GM12878 (cell line): ENCODE measurements at places on chromosomes 5 and 9. TPM values are rescaled to one million over a fixed set of nuclear protein-coding genes. Genes with fewer than 3 reads are reported as not detected.

Gene PPP2CA
- polyA plus RNA-seq, result 380 and 385 TPM in 2 replicates

Gene MARCOL
- not detected in 2 replicates for polyA plus RNA-seq

Gene ACSL6
- not detected in 2 replicates for polyA plus RNA-seq

Gene SURF6
- polyA plus RNA-seq, result 24.6 and 26.4 TPM in 2 replicates

Gene MLANA
- 0.21 and 0.26 TPM in 2 replicates for polyA plus RNA-seq
